ENCODE measurements at places on chromosomes 16 and 17.

DNA sequence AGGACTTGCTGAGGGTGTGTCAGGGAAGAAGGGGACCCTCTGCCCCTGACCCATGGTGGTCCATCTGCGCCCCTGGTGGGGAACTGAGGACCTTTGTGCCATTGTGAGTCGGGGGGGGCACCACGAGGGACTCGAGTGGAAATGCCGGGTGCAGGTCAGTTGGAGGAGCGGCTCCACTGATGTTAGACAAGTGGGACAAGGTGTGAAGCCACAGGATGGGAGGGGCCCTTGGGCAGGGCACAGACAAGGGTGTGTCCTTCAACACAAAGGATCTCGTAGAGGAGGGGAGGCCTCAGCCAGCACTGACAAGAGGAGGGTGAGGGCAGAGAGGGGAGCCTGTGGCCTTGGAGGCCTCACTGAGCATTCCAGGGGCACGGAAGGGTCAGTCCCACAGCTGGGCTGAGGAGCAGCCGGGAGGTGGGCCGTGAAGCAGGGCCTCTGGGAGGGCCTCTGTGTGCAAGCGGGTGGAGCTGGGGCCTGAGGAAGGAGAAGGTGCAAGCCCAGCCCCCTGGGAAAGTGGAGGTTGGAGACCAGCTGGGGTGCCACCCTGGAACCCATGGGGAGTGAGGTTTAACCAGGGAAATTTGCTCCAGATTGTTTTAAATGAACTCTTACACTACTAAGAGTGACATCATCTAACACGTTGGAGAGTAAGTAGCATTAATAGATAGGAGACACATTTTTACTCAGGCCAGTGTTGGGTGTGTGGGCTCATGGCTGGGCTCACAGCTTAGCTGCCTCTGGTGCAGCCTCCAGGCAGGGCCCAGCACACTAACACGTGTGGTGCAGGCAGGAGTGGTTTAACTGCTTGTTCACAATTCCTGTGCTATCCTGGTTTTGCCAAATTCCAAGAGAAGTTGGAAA, 27.9 kb downstream of the NARF start:
- DNase-seq = no peak

- no peak for DNase-seq
These were observed 17.5 kb upstream of the KLHL11 start for GRCh38 chr17:41882756-41883155.

- no peak for DNase-seq
These were observed 3.1 kb downstream of the NPW start for GRCh38 chr16:2022723-2023091.

- DNase-seq = no peak
These were observed 30.3 kb downstream of the MMD start for GRCh38 chr17:55391244-55391757.

DNA sequence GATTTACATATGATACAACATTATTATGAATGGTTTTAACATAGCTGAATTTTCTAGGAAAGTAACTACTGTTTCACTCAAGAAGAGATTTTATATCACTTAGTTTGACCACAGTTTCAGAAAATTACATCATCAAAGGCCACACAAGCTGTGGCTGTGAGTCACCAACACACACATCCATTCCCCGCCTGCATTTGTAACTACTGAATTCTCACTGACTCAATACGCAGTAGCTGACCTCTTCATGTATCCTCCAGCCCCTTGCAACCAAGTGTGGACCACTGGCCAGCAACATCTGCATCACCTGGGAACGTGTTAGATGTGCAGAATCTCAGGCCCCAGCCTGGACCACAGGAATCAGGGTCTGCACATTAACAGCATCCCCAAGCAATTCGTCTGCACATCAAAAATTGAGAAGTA, 197.6 kb downstream of the XYLT1 start:
- DNase-seq = no peak

- no peak for DNase-seq
These were observed 171.0 kb downstream of the MAF start for GRCh38 chr16:79429381-79430190.

DNA sequence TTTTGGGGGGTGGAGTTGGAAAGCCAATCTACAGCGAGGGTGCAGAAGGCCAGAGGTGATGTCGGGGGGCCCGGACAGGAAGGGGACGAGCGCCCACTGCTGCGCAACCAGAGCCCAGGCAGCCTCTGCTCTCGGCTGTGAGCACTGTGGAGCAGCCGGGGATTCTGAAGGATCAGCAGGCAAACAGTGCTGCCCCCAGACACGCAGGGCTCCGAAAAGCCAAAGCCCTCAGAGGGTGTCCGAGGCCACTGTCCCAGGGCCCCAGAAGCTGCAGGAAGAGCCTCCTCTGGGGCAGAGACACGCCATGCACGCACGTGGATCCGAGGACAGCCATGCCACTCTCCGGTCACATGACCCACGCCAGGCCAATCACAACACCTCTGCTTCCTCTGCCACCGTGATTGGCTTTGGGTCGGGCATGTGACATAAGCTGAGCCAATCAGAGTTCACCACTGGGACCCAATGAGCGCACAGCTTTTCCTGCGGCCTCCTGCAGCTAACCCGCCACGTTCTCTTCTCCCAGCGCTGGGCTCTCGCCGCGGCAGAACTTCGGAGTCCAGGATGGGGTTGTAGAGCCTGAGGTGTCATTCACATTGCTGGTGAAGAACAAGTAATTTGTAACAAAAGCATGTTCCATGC, 40.7 kb downstream of the ACTG1 start:
- peak; percentile 49 for DNase-seq

DNA sequence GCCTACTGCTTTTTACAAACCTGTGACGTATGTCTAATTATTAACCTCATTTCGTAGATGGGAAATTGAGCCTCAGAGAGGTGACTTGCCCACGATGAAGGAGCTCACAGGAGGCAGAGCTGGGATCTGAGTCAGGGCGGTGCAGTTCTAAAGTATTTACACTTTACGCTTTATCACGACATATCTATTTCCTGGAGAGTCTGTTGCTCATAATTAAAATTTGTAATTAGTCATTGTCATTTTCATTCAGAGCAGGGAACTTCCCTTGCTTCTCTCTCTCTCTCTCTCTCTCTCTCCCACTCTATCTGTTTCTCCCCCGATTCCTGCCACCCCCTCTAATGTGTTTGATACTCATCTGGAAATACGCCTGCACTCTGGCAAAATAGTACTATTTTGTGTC, 5.9 kb downstream of the SLC5A11 start:
- no peak for DNase-seq

DNA sequence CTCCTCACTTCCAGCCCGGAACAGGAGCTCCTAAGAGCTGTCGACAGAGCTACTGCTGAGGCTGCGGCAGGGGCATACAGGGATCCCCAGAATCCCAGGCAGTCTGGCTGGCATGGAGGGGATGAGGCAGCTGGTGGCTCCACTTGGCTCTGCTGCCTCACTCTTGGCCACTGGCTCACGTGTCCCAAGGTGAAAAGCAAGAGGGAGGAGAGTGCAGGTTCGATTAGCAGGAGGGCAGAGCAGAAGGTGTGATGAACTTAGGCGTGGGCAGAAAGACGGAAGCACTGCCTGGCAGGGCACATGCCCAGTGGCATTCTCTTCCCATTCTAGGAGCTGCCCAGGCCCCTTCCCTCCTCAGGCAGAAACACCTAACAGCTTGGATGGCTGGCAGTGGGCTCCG, 11.3 kb upstream of the TBX21 start:
- DNase-seq = no peak

DNA sequence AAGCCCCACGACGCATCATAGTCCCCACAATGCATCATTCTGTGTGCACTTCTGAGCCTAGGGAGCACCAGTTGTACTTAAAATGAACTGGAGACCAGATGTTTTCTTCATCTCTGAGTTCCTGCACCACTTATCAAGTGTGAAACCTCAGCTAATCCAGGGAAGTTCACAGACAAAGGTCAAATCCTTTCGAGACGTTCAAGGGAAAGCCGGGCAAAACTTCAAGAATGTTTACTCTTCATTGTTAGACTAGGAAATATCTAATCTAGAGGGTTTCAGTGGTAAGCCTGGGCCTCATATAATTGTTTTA, 4.6 kb upstream of the PMP22 start:
- no peak for DNase-seq

- no peak for DNase-seq
These were observed 57.1 kb downstream of the RAB11FIP4 start for GRCh38 chr17:31448467-31449077.

- DNase-seq = no peak
These were observed 36.2 kb upstream of the GSE1 start for GRCh38 chr16:85576944-85577343.

DNA sequence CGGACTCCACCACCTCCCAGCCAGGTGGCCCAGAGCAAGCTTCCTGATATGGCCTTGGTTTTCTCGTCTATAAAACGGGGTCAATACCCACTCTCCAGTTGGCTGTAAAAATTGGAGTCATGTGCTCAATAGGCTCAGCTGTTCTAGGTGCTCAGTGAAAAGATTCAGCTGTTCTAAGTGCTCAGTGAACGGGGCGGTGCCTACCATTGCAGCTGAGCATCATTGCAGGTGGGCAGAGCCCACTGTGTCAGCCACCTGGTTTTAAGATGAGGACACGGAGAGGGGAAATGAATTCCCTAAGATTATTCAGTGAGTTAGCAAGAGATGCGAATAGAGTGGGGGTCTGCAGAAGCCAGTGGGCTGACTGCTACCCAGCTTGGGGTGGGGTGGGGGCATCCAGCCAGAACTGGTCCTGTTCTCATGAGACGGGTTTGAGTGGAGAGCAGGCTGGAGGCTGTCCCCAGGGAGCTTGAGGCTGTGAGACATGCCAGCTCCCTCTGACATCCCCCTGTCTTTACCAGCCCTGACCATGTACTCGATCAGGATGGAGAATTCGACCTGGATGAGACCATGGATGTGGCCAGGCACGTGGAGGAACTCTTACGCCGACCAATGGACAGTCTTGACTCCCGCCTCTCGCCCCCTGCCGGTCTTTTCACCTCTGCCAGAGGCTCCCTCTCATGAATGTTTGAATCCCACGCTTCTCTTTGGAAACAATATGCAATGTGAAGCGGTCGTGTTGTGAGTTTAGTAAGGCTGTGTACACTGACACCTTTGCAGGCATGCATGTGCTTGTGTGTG, 21.9 kb downstream of the STAT5A start:
- no peak for DNase-seq

- DNase-seq = no peak
These were observed 71.9 kb downstream of the SDR42E1 start for GRCh38 chr16:81939164-81940056.

GRCh38 chr16:56744996-56745640, 15.2 kb downstream of the NUP93 start:
- no peak for DNase-seq

DNA sequence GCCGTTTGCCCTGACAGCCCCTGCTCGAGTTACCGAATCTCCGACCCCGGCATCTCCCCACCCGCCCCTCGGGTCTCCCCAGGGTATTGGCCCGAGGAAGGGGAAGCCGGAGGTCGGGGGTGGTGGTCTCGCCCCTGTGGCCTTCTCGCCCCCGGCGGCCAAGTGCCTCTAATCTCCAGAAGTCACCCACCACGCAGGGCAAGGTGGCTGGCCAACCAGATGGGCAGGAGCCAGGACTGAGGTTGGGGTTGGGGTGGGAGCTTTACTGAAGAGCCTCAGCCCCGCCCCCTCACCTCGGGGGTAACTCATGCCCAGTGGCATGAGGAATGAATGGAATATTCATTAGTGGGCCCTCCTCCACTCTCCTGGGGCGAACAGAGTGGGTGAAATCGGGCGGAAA, 637 bp downstream of the DHRS11 start:
- DNase-seq = no peak

- no peak for DNase-seq
These were observed 1.2 kb downstream of the MYH11 start for GRCh38 chr16:15855704-15856003.

DNA sequence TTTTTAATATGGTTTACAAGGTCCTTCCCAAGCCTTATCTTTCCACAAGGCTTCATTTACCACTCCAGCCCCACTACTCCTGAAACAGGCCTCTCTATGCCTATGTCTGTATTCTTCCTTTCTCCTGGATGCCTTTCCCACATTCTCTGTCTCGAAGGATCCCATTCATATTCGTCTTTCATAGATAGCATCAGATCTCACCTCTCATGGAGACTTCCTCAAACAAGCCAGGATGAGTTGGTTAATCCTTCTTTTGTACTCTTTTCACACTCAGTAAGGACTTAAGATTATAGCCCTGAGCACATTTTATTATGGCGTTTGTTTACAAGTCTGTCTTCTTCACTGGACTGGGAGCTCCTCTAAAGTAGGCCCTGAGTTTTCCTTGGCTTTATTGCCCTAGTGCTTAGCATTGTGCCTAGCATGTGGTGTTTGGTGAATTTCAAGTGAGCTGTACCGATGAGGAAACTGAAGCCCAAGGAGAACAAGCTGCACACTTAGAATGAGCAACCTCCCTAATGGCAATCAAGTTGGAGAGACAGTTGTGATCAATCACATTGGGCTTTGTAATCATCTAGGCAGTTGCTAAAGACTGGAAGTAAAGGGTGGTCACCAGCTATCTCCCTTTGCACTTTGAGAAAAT, 10.0 kb upstream of the TBX4 start:
- no peak for DNase-seq

DNA sequence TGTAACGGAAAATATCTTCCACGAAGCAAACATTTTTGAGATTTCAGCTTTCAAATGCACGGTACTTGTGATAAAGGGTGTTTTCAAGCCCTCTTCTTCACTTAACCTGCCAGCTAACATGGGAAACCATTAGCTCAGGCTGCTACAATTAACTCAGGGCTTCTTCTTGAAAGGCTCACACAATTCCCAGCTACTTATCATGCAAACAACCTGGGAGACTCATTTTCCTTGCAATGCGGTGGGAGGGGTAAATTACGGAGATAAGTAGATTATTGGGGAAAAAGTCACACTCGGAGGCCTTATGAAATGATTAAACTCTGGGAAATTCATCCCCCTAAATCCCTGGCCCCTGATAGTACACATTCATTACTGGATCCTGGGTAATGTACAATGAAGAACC, 266.4 kb downstream of the STX8 start:
- no peak for DNase-seq

- DNase-seq = no peak
These were observed 121.1 kb downstream of the IRX5 start for GRCh38 chr16:55051571-55052347.

GRCh38 chr16:81442220-81442915, 2.2 kb upstream of the CMIP start:
- no peak for DNase-seq

- peak; percentile 69 for DNase-seq
These were observed 142.2 kb downstream of the ABCA8 start for GRCh38 chr17:68812876-68813584.

- no peak for DNase-seq
These were observed 1.7 kb upstream of the DBNDD1 start for GRCh38 chr16:90020838-90021382.

GRCh38 chr17:49200423-49201083, 9.8 kb downstream of the GNGT2 start:
- no peak for DNase-seq

- no peak for DNase-seq
These were observed 14.9 kb downstream of the FAM222B start for GRCh38 chr17:28827672-28828071.

GRCh38 chr16:47136099-47136842, 7.5 kb downstream of the NETO2 start:
- DNase-seq = no peak

Measured in right renal pelvis (tissue), 4 donors.